ENCODE measurements at places on chromosomes 2 and 18. TPM values are rescaled to one million over a fixed set of nuclear protein-coding genes. Genes with fewer than 3 reads are reported as not detected.

Gene FBXO15
- 0.34 TPM for total RNA-seq

Gene PLB1
- 0.34 TPM for total RNA-seq

Gene MORN2
- 27.9 TPM for total RNA-seq

Gene TBR1
- not detected for total RNA-seq

Gene AFG3L2
- 33.7 TPM for total RNA-seq

Gene C2orf15
- not detected for total RNA-seq

Gene SERPINB3
- not detected for total RNA-seq

Gene C2orf80
- not detected for total RNA-seq

Gene IL1B
- total RNA-seq, result 0.45 TPM

Gene WNT10A
- total RNA-seq, result not detected

Gene ITGA6
- total RNA-seq, result 38.4 TPM

Gene GKN1
- total RNA-seq, result not detected
